ENCODE measurements at places on chromosomes 2 and 18. TPM values are rescaled to one million over a fixed set of nuclear protein-coding genes. Genes with fewer than 3 reads are reported as not detected.

GRCh38 chr2:21644266-21644665 is 520.5 kb downstream of the TDRD15 start:
- DNase-seq: no peak

- DNase-seq: no peak
Observed at GRCh38 chr2:237244976-237245646, 159.4 kb downstream of the COPS8 start.

DNA sequence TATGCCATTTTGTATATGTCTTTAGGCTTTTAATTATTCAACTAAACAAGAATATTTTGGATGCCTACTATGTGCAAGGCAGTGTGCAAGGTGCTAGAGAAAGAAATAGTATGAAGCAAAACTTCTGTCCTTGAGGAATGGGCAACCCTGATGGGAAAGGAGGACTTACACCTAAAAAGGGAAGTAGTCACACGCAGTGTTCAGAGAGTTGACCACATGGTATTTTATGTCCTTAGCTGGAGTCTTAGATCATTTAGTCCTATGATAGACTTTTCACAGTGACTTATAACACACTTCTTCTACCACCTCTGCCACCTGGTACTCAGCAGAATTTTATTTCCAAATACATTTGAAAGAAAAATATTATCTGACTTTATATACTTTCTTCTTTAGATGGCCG is 291.6 kb downstream of the PLCL1 start:
- DNase-seq: no peak

CYRIA gene
- polyA plus RNA-seq: 3.7 TPM

ZBTB7C gene
- polyA plus RNA-seq: not detected

GRCh38 chr18:49878567-49879270 is 65.4 kb upstream of the ACAA2 start:
- DNase-seq: no peak

ATF2 gene
- 70.1 TPM for polyA plus RNA-seq

GRCh38 chr2:171025214-171025613 is 96.2 kb downstream of the GORASP2 start:
- no peak for DNase-seq

DNA sequence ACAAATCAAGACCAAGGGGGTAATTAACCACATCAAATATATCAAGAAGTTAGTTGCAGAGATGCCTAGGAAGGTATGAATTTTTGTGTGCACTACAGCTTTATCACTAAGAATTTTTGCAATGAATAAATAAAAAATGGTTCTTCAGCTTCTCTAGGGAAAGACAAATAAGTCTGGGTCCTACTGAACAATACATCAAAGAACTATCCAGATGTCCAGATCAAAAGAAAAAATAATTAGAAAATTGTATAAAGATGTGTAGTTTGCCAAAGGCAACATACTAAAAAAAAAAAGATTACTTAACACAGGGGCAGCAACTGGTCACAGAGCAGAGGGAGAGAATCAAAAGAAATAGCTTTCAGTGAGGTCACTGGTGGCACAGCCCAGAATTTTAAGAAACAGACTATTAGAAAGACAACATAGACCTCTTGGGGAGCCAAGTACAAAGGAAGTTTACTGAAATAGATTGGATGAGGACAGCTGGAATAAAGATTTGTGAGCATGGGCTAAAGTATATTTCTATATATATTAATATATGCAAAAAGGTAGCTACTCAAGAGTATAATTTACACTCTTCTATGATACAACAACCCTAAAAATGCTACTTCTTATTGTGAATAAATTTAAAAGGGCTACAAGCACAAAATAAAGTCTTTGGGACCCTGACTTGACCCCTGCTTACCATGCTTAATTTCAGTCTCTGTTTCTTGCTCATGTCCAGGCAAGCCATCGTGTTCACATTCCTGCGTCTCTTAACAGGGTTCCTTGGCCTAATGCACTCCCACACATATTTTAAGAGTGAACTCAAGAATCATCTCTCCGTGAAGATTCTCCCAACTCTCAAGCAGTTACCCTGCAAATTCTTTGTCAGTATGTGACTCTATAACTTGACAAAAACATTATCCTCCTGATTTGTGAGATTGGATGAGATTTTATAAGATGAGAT is 99.0 kb upstream of the GRB14 start:
- no peak for DNase-seq

GATA6 gene
- polyA plus RNA-seq: 1.3 TPM

DNA sequence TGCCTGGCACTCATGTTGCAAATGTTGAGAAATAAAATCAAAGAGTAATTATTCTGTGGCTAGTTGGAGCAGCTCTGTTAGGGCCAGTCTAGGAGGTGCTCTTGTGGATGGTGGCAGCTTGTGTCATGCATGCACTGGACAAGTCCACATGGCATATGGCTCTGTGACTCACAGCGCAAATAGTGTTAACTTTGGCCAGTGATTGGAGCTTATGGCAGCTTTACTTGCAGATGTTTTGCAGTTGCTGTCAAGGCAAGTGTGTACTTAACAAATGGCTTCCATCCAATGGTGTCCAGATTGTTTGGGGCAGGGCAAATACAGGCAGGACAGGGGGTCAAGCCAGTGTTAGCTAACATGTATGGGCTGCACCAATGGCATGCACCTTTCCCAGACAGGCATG is 26.1 kb upstream of the TMX3 start:
- no peak for DNase-seq

RAD51AP2 gene
- polyA plus RNA-seq: not detected

DNA sequence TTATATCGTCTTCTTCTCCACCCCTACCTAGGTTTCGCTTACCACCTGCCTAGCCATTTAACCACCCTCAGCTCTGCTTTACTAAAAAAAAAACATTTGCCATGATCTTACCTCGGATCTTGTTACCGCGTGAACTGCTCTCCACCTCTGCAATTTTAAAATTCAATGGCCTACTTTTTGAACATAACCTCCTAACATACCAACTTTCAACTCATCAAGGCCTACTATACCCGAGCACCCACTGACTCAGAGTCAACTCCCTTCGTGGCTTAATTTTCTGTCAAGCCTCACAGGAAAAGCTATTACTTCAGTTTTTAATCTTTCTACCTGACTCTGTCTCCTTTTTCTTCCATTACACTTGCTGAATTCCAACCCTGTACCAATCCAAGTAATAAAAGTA is 55.7 kb downstream of the ATAD2B start:
- DNase-seq: no peak

DNA sequence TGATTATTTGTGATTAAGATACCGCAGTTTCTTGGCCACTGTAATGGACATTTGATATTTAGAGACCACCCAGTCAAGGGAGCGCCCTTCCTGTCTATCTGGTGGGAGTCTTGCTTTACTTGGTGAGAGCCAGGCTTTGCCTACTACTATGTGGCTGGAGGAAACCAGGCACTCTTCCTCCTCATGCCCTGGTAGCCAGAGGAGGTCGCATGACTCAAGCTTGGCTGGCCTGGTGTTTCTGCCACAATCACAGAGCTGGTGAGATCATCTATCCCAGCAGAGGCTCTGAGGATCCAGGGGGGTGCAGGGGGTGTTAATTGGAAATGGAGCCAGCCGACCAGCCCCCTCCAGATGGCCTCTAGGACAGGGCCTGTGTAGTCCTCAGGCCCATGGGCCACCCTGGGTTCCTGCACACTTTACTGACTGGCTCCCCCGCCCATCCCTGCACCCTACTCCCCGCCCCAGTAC is 46.8 kb upstream of the BIN1 start:
- peak; percentile 49 for DNase-seq

GRCh38 chr2:218643751-218644310 is 15.6 kb downstream of the ZNF142 start:
- DNase-seq: no peak

DNA sequence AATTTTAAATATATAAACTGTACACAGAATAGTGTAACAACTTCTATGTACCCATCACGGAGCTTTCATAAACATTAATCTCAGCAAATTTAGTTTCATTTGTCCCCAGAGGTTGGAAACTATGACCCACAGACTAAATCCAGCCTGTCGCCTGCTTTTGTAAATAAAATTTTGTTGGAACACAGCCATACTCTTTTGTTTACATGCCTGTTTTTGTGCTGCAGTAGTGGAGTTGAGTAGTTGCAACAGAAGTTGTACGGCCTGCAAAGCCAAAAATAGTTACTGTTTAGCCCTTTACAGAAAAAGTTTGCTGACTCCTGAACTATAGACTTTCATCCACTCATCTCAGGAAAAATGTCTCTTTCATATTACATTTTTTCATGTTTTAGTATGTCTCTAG is 39.8 kb downstream of the RBM45 start:
- DNase-seq: no peak

APCDD1 gene
- polyA plus RNA-seq: not detected

DNA sequence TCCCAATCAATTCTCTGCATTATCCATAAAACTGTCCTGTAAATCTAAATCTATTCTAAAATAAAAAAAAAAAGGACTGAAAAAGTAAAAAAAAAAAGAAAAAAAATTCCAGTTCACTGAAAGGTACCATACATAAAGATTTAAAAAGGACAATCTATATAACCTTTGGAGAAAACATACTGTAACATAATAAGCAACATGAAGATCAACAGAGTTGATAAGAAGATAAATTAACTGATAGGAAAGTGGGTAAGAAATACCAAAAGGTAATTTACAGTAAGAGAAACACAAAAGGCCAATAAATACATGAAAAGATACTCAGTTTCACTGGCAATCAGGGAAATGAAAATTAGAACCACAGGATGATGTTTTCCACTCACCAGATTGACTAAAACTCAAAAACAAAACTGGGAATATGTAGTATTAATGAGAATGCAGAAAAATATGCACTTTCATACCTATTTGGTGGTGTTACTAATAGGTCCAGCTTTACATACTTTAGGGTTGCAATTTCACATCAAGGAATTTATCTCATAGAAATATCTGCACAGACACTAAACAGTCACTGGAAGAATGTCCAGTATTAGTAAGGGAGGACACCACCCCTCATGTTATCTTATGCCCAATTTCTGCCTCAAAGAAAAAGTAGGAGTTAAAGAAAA is 48.3 kb upstream of the SEMA4C start:
- no peak for DNase-seq

SOX11 gene
- polyA plus RNA-seq: 2.8 TPM

DNA sequence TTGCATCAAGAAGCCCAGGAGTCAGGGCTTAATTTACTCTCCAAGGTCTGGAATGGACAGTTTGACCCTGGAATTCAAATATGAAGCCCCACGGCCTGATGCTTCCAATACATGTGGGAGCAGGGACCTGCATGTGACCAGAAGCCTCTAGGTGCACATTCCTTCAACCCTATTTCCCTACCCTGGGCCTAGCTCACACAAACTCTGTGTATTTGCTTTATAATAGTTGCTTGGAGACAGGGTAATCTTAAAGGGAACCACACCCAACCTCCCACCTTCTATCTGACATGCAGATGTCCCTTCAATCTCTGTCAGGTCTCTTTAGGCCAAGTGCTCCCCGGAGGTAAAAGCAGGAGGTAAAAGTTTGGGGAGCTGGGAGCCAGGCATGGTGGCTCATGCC is 55.4 kb upstream of the PPP1CB start:
- no peak for DNase-seq

GRCh38 chr18:44729631-44730101 is 49.0 kb downstream of the SETBP1 start:
- peak; percentile 32 for DNase-seq

MC5R gene
- not detected for polyA plus RNA-seq

DNA sequence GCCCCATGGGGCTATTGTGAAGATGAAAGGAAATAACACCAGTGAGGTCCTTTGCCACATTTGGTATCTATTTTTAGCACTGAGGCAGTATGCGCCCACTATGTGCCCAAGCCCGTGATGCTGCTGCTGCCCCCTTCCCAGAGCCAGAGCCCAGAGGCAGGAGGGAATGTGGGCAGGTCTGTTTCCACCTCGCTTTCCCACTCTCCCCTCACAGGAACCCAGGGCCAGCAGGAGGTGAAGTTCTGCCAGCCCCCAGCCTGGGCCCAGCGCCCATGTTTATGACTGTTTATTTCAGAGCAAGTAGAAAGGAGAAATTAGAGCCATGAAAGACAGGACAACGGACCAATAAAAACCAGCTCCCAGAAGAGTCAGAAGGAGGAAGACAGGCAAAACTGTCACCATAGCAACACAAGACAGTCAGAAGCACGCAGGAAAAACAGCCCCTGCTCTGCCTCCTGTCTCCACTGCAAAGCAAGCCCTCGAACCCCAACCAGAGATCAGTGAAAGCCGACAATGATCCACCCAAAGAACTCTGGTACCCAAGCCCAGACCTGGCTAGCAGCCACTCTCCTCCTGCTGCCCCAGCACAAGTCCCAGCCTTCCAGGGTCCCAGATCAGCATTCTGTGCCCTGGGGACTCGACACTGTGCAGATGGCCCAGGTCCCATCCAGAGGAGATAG is 1.4 kb downstream of the CYRIA start:
- DNase-seq: peak; percentile 71

GRCh38 chr18:74137920-74138538 is 9.6 kb downstream of the FBXO15 start:
- DNase-seq: no peak

DNA sequence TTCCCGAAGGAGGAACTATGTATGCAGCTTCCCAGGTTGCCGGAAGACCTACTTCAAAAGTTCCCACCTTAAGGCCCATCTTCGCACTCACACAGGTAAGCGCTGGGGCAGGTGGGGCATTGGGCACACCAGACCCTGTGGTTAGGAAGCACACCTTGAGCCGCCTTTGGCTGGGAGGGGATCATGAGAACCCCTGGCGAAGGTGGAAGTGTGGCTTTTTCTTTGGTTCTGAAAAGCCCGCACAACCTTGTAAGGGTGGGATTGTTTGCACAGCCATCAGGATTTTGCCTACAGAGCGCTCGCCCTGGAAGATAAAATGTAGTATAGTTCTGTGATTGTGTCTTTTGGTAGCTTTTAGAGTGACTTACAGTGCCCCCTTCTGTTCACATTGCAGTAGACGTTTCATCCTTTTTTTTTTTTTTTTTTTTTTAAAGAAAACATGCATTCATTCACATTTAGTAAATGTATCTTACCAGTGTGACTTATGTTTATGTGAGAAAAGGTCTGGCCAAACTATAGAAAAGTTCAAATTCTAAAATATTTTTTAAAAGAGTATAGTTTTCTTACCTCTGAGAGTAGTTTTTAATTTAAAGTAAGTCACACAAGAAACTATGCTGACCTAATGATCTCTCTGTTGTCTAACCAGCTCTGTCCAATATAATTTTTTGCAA is 5.3 kb downstream of the KLF11 start:
- no peak for DNase-seq

- no peak for DNase-seq
Observed at GRCh38 chr2:72214429-72215143, 66.9 kb upstream of the CYP26B1 start.

ZNF532 gene
- polyA plus RNA-seq: 68.7 TPM

DNA sequence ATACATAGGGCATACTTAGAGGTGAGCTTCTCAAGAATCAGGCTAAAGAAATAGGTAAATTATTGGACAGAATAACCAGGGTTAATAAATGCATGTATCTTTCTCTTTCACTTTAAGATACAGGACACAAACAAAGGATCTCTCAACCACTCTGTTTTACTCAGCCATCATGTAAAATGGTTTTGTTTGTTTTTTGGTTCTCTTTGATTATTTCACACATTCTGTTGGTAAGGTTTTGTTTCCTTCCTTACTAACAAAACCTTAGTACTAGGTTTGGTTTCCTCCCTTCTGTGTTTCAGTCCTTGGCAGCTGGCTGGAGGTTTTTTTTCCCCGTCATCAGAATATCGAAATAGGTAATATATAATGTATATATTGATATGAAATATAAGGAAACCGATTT is 1506.8 kb upstream of the TMEFF2 start:
- no peak for DNase-seq

GRCh38 chr2:145258903-145259579 is 739.1 kb upstream of the ZEB2 start:
- DNase-seq: no peak
